SIG-M5 (cell line): ENCODE measurements at places on chromosomes 12 and 14.

DNA sequence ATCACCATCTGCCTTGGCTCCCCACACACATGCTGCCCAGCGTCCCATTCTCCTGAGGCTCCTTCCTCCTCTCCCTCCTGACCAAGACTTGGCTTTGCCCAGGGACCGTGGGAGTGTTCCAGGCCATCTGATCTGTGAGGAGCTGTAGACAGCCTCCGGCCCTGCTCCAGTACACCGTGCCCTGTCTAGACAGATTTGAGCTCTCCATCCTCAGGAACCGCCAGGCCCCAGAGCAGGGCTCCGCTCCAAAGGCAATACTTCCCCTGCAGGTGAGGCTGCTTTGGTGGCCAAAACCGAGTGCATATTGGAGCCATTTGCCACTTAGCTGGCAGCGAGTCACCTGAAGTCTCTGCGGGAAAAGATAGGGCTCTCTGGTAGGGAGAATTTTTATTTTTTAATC, 147.4 kb downstream of the ANO2 start:
- no peak for DNase-seq

DNA sequence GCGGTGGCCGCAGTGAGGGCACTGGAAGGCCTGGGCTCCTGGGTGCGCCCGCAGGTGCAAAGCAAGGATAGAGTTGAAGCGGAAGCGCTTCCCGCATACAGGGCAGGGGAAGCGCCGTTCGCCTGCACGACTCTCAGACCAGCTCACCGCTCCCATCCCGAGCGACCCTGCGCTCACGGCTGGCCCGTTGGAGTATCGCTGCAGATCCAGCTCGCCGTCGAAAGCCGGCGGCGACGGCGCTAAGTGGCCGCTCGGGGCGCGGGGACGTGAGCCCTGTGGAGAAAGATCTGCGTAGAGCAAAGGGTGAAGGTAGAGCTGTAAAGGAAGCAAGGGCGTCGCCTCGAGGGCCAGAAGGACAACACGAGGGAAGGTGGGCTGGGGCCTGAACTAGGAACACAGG, 5.4 kb downstream of the ZNF219 start:
- DNase-seq: no peak

- DNase-seq: no peak
Measured at GRCh38 chr12:76784600-76785051, 20.7 kb downstream of the ZDHHC17 start.

GRCh38 chr12:90124289-90124688, 415.7 kb upstream of the ATP2B1 start:
- DNase-seq: no peak

GRCh38 chr14:84273181-84273580, 1256.8 kb upstream of the FLRT2 start:
- DNase-seq: no peak

DNA sequence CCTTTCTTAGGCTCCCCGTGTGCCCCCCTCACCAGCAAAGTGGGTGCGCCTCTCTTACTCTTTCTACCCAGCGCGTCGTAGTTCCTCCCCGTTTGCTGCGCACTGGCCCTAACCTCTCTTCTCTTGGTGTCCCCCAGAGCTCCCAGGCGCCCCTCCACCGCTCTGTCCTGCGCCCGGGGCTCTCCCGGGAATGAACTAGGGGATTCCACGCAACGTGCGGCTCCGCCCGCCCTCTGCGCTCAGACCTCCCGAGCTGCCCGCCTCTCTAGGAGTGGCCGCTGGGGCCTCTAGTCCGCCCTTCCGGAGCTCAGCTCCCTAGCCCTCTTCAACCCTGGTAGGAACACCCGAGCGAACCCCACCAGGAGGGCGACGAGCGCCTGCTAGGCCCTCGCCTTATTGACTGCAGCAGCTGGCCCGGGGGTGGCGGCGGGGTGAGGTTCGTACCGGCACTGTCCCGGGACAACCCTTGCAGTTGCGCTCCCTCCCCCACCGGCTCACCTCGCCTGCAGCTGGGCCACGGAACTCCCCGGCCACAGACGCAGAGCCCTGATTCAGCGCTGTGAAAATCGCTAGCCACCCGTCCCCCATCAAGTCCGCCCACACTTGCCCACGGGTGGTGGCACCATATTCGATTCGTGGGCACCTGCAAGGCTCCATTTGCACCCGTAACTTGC, 1.3 kb downstream of the TMEM233 start:
- no peak for DNase-seq

DNA sequence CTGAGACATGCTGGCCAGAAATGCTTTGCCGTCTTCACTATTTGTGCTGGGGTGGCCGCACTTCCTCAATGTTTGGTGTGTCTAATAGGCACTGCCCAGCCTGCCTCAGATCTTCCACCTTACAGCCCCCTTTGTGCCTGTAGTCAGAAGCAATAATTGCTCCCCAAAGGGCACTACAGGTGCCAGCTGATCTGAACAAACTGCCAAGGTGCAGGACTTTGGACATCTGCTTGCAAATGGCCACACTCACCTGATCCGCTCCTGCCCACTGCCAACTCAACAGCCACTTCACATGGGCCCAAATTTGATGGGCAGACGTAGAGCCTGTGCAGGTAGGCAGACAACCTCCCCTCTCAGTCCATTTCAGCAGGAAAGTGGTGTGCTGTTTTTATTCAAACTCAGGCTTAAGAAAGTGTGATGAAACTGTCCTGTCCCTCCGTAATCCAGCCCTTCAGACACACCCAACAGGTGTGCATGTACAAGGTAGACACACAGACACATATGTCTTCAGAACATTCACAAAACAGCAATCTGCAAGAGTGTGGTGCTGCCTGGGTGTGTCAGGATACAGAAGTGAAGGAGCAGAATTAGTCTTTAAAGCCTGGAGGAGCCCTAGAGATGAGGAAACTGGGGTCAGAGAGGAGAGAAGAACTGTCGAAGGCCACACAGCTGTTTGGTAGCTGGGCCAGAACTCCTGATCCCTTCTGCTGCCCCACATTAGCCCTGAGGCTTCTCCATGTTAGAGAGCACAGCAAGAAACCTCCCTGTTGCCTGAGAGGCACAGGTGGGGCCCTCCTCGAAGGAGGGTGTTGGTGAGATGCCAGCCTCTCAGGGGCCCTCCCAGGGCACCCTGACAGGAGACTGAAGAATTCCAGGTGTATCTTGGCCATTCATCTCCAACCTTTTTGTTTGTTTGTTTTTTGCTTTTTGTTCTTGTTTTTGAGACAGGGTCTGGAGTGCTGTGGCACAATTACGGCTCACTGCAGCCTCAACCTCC, 4.4 kb upstream of the KRT75 start:
- no peak for DNase-seq

DNA sequence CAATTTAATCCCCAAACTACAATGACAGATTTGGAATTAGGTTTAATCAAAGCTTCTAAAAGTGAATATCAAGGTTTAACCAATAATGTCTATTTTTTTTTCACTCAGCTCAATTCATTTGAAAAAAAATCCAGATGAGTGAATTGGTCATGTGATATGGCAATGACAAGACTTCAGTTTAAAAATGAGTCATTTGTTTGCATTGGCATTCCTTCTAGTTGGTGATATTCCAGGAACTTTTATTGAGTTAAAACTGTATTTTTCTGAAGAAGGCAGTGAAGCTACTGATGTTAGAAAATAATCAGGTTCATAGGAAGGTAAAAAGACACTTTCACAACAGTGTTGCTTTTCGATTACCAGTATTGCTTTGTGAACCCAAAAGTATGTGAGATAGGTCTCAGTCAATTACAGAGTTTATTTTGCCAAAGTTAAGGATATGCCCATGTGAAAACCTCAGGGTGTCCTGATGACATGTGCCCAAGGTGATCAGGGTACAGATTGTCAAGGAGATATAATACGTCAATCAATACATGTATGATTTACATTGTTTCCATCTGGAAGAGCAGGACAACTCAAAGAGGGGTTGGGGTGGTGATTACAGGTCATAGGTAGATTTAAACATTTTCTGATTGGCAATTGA, 1214.9 kb downstream of the GALC start:
- no peak for DNase-seq

DNA sequence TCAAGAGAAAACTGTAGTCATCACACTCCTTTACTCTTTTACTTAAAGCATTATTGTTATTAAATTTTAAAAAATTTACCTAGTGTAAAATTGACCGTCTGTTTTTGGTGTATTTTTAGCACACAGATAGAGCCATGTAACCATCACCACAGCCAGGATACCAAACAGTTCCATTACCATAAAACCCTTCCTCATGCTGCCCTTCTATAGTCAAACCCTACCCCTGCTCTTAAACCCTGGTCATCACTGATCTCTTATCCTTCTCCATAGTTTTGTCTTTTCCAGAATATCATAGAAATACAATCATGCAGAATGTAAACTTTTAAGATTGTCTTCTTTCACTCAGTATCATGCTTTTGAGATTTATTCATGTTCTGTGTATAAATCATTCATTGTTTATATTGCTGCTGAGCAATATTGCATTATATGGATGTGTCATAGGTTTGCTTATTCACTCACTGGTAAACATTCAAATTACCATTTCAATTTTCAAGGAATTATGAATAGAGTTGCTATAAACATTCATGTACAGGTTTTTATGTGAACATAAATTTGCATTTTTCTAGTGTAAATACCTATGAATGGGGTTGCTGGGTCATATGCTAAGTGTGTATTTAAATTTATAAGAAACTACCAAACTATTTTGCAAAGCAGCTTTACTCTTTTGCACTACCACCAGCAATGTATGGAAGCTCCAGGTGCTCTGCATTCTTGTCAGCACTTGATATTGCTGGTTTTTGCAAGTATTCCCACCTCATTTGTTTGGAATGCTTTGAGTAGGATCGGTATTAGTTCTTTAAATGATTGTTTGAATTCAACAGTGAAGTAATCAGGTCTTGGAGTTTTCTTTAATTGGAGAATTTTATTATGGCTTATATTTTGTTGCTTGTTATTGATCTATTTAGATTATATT, 125.5 kb downstream of the LMNTD1 start:
- no peak for DNase-seq

- DNase-seq: no peak
Measured at GRCh38 chr14:96168581-96168980, 36.1 kb upstream of the BDKRB2 start.

- no peak for DNase-seq
Measured at GRCh38 chr14:56124327-56124726, 6.1 kb downstream of the PELI2 start.

DNA sequence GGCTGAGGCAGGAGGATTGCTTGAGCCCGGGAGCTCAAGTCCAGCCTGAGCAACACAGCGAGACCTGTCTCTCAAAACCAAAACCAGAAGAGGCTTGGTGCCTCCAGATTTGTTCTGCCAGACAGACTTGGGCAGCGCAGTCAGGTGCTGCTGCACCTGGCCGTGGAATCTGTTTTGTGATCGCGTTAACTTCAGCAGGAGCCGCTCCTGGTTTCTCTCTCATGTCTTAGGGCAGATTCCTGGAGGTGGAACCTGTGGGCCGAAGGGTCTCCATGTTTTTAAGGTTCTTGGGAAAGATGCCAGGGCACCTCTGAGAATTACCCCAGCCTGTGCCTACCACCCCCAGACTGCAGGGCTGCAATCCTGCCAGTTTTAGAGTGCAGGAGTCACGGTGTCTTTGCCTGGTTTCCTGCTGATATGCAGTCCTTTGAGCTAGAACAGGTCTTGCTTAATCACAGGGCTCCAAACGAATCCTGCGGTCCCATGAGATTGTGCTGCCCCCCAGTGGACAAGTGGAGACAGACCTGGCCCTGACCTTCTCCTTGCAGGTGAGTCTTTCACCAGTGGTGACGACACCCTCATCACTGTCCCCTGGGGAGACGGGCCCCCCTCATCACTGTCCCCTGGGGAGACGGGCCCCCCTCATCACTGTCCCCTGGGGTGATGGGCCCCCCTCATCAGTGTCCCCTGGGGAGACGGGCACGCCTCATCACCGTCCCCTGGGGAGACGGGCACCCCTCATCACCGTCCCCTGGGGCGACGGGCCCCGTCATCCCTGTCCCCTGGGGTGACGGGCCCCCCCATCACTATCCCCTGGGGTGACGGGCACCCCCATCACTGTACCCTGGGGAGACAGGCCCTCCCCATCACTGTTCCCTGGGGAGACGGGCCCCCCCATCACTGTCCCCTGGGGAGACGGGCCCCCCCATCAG, 37.6 kb downstream of the PACS2 start:
- peak; percentile 47 for DNase-seq

GRCh38 chr14:37583358-37584210, 11.5 kb downstream of the FOXA1 start:
- no peak for DNase-seq

DNA sequence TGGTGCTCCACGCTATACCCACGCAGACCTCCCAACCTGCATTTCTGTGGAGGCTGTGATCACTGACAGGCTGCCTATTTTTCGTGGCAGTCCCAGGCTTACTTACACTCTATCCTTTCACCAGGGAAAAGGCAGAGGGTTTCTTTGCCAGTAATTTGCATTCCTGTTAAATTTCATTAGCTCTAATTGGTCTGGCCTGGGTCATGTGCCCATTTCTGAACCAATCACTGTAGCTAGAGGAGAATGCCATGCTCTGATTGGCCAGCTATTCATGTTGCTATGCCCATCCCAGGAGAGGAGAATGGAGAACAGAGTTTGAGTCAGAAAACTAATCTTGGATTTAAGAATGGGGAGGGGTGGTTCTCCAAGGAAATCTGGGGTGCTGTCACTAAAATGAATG, 43.2 kb upstream of the TUNAR start:
- DNase-seq: no peak

- DNase-seq: no peak
Measured at GRCh38 chr14:53491256-53491883, 338.2 kb upstream of the DDHD1 start.
